NCI-H748 treated with DMSO at 0.1 percent for 48 hours (cell line): ENCODE measurements at places on chromosomes 11 and 22.
A peak's percentile ranks its signal among the peaks of the same experiment; 100 is the strongest.

GRCh38 chr11:124863137-124863825 lies 2.0 kb upstream of the ROBO3 start:
- no peak for DNase-seq

- DNase-seq, result no peak
These were observed 6.6 kb upstream of the FUT4 start for GRCh38 chr11:94537031-94537600.

- peak; percentile 78 for DNase-seq
These were observed 70.0 kb downstream of the AMOTL1 start for GRCh38 chr11:94838027-94838731.

DNA sequence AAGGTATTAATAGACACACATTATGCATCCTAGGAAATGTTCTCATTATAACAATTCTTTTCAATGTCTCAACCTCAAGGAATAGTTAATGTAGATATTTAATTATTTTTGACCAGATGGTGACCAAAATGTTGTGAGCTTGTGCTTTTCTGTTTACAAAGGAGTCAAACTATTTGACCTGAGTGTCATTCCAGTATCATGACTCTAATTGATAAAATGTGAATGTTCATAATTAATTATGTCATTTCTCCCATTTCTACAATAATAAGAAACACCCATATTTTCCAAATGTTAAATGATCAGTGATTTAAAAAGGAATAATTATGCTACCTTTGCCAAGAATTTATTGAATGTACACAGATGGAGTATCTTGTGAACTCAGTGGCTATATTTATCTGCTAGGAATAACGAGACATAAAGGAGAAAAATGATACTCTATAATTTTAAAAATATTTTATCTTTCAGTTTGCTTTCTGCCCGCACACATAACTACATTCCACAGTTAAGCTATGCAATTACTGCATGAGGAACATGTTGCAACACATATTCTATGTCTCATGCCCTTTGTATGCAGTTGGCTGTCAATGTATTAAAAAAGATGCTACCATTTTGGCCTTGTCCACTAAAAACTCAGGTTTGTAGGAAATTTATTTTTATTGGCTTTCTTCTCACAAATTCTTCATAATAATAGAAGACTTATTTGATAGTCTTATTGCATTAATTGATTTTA lies 376.7 kb upstream of the CCDC179 start:
- DNase-seq, result no peak

- DNase-seq, result no peak
These were observed 162.7 kb downstream of the BARX2 start for GRCh38 chr11:129538323-129538722.

DNA sequence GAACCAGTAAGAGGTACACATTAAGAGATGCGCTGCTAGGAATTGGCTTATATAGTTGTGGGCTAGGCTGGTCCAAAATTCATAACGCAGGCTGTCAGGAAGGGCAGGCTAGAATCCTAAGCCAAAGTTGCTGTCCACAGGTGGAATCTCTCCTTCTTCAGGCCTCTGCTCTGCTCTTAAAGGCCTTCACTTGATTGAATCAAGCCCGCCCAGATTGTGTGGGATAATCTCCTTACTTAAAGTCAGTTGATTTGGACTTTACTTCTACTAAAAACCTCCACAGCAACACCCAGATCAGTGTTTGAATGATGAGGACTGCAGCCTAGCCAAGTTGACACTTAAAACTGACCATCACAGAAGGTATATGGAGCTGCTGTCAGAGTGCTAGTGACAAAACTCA lies 68.8 kb downstream of the LRRC32 start:
- DNase-seq, result no peak

GRCh38 chr22:31081963-31082605 lies 966 bp downstream of the SMTN start:
- DNase-seq, result no peak

DNA sequence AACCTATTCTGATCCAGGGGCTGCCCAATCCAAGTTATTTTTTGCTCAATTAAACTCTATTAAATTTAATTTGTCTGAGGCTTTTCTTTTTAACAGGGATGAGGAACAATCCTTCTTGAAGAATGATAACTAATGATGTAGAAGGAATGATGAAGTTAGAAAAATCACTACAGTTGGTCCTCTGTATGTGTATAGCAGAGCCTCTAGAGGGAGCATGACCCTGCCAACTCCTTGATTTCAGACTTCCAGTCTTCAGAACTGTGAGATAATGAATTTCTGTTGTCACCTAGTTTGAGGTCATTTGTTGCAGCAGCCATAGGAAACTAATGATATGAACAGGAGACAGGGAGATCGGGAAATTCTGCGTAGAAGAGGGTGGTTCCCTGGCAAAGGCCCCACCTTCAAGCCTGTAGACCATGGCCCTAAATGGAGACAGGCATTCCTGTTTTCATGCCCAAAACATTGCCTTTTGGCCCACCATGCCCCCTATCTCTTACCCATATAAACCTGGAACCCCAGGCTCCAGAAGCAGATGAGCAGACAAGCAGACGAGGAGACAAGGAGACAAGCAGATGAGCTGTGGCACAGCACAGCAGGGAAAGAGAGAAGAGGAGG lies 7.7 kb upstream of the QSER1 start:
- no peak for DNase-seq

DNA sequence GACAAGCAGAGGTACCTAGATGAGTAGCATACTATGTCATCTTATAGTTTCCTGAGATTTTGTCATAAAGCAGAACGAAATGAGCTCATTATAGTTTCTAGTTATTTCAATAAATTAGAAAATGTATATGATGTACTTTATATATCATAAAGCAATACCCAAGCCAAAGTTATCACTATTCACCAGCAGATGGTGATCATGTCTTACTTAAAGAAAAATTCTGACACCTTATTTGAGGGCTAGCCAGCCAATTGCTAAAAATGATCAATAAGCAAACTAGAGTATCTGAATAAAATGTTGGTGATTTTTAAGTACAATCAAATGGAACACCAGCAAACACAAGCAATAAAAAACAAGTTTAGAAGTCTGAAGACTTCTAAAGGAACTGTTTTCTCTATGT lies 44.1 kb downstream of the RSF1 start:
- DNase-seq, result no peak

GRCh38 chr11:11740073-11740702 lies 101.6 kb upstream of the USP47 start:
- peak; percentile 90 for DNase-seq

GRCh38 chr11:116835791-116836631 lies 1.4 kb downstream of the APOA1 start:
- DNase-seq, result peak; percentile 55

GRCh38 chr11:127037596-127037995 lies 37.0 kb upstream of the KIRREL3 start:
- peak; percentile 65 for DNase-seq

- DNase-seq, result no peak
These were observed 5.8 kb downstream of the SGSM3 start for GRCh38 chr22:40376149-40376548.

GRCh38 chr22:50306753-50307749 lies at the start of gene PLXNB2:
PLXNB2 (minus strand) TSS chr22:50307646; CDS start chr22:50290584, 17,062 bp downstream.
- peak; percentile 45 for DNase-seq

DNA sequence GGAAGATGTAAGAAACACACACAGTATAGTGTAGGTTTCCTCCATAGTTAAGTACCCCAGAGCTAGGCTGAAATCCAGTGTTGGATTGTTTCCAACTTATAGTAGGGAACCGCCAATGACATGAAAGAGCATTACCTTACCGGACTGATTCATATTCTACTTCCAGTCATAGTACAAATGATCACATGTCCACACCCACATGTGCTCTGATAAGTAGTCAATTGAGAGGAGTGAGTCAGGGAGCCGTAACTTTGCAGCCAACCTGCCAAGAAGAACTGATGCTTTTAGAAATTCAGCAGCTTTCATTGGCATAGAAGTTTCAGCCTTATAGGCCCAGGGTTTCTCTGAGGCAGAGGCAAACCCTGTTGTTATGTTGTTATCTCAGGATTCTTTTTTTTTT lies 240.6 kb downstream of the ETS1 start:
- no peak for DNase-seq

DNA sequence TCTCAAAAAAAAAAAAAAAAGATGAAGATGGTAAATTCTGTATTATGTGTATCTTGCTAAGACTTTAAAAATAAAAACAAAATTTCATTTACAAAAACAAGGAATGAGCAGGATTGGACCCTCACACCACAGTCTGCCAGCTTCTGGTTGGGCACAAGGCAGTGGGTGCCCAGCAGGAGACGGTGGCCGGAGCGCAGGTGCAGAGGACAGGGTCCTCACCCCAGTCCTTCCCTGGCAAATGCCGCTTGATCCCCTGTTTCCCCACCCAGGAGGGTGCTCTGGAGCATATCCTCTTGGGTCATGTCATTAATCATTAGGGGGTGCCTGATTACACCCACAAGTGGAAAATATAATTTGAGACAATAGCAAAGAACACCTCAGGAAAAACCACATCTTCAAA lies 31.2 kb downstream of the SHANK2 start:
- DNase-seq, result no peak

- DNase-seq, result no peak
These were observed 44.0 kb upstream of the KLHL35 start for GRCh38 chr11:75476739-75477613.

DNA sequence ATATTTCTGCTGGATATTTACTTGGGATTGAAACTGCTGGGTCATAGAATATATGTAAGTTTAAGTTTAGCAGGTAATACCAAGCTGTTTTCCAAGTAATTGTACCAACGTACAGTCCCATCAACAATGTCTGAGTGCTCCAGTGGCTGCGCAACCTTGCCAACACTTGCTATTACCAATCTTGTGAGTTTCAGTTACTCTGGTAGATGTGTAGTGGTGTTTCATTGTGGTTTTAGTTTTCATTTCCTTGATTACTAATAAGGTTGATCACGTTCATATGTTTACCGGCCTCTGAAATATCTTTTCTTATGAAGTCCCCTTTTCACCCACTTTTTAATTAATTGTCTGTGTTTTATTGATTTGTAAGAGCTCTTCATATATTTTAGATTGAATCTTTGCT lies 370.6 kb upstream of the CADM1 start:
- no peak for DNase-seq

- DNase-seq, result no peak
These were observed 123.2 kb upstream of the SORL1-AS1 start for GRCh38 chr11:121575963-121576290.

DNA sequence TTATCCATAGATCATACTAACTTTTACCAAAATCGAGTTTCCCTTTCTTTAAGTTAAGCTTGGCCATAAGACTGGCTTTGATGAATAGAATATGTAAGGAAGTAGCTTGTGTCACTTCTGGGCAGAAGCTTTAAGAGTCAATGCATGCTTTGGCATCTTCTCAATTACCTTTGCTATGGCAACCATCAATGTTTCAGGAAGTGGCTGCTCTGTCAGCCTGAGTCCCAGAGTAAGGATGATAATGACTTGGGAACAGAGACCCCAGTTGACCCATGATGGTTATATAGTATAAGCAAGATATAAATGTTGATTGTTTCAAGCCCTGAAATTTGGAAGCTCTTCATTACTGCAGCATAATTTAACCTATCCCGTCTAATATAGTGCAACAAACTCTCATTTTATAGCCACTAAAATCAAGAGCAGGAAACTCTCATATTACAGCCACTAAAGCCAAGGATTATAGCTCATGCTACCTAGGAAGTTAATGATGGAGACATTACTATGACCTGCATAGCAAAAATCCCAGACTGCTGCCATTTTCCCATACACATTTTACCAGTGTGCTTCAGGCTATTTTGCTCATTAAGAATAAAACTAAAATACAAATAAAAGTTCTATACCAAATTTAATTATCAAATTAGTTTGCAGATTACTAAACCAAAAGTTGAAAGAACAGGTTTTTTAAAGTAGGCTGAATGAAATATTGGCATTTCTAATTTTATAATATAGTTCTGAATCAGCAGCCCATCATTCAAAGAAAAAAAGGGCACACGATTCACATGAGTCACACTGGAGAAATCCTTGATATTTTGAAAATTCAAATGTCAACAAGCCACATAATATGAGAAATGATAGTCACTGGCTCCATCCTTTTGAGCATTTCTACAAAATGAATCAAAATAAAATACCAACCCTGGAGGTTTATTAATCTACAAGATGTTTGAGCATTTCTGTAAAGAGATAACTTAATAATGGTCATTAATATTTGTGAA lies 23.8 kb downstream of the FSHB start:
- DNase-seq, result no peak

DNA sequence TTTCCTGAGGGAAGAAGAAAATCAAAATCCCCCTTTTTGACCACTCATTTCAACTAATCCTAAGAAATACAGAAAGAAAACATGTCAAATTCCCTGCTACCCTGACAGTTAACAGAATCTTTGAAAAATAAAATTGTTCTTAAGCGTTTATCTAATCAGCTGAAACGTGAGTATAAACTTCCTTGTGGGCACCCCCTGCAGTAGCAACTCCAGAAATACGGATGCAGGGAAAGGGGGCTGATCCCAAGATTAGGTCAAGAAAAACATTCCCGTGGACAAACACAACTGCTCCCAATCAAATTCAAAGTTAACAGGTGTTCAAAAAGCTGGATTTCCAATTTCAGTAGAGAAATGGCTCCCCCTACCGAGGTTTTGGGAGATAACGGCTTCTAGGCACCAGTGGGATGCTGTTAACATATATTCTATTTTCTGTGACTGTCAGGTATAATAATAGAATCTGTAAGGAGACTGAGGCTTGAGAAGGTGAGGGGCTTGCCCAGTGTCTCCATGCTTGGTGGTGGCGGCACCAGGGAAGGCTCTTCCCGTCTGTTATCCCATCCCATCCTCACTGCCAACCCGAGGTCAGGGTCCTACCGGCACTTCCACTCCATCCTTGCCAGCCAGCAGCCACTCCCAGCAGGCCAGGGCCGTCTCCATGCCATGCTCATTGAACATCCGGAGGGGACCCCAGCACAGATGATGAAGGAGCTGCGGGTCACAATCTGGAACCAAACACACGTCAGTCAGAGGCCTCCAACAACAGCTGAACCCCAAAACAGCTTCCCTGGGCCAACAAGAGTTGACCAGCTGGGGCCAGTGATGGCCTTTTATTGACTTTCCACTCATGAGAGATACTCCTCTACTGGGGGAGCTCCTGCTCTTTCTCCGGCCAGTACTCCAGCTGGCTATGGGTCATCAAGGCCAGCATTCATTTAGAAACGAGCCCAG lies 32.0 kb upstream of the SERPIND1 start:
- DNase-seq, result no peak

- no peak for DNase-seq
These were observed 1495.7 kb downstream of the TBC1D22A start for GRCh38 chr22:48258064-48258701.
